ENCODE measurements at places on chromosomes 1 and 21.

DNA sequence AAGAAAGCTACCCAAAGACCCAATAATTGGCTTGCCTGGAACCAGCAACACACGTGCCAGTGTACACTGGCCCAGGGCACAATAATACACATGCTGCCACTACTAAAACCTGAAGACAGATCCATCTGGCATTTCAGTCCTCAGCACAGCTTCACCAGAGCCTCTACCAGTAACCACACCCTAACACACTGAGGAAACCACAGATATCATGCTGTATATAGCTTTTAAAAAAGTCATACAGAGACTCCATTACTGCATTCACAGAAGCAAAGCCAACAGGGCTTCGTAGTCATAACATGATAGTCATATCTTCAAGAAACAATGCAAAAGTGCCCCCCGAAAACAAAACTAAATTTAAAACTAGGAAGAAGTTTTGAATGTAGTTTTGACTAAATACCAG lies 40.6 kb upstream of the NEGR1 start:
- no peak for DNase-seq

DNA sequence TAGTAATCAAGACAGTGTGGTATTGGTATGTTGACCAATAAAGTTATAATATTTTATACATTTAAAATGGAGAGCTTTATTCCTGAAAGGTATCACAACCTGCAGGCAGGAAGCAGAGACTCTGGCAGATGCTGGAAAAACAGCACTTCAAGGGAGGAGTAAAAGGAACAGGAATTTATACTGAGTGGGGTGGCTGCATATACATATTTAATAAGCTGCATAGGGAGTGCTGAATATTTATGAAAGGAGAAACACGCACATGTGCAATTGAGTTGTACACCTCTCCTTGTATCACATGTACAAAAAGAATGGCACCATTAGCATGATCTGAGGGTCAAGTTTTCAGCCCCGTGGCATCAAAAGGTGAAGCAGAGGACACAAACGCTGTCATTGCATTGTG lies 104.9 kb upstream of the PAXBP1 start:
- no peak for DNase-seq

GRCh38 chr1:33824321-33824720 lies 39.6 kb upstream of the HMGB4 start:
- no peak for DNase-seq

GRCh38 chr1:225849925-225850324 lies 32.3 kb downstream of the TMEM63A start:
- DNase-seq: no peak

- no peak for DNase-seq
Measured at GRCh38 chr1:196007763-196008162, 600.5 kb downstream of the KCNT2 start.

Measured in renal cortex interstitium (tissue), 15 donors.